ENCODE measurements at places on chromosomes 12 and 14.

- DNase-seq = no peak
These were observed 12.9 kb downstream of the MMP14 start for GRCh38 chr14:22849212-22849819.

GRCh38 chr14:105162669-105162979 is 6.0 kb downstream of the JAG2 start:
- DNase-seq = no peak

DNA sequence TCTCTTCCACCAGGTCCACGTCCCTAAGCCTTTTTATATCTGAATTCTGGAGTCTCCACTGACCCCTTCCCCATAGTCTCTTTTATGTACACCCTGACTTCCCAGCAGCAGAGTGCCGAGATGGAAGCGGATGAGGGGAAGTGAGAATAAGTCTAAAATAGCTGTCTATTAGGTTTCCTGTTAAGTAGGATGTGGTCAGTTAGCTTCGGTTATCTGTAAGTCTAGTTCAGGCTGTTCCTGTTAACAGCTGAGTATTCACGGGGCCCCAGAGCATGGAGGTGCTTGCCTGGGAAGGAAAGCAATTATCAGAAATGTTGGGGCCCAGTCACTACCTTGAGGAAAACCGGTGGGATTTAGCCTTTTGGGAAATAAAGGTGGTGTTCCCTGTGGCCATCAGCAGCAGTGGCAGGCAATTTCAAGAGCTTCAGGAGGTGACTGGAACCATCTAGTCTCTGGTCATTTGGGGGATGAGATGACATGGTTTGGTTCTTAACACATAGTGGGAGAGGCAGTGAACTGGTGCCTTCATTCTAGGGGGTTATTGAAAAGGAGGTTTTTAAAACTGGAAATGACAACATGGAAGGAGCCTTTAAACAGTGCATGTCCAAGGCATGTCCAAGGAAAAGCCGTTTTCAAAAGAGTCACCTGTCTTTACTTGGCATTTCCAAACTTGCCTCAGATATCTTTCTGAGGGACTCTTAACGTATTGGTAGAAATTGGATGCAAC is 21.8 kb downstream of the CHST11 start:
- no peak for DNase-seq

GRCh38 chr14:100504372-100505078 is 82.7 kb downstream of the BEGAIN start:
- DNase-seq = no peak

DNA sequence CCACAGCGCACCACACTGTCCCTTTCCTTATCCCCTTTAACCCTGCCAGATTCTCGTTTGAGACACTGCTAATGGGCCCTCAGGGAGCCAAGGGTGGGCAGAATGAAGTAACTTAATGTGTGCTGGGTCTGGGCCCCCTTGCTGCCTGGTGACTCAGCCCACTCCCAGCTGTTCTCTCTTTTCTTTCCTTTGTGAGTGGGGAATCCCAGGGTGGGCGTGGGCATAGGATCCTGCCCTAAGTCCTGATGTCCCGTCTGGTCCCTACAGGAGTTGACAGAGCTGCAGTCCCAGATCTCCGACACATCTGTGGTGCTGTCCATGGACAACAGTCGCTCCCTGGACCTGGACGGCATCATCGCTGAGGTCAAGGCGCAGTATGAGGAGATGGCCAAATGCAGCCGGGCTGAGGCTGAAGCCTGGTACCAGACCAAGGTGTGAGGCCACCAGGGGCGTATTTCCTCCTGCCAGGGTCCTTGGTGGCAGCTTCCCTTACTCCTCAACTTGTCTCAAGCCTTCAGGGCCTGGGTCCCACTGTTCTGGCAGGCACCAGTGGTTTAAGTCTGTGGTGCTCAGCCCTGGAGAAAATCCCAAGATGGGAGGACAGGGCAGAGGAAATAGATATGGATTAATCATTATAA is 8.3 kb downstream of the KRT7 start:
- no peak for DNase-seq

DNA sequence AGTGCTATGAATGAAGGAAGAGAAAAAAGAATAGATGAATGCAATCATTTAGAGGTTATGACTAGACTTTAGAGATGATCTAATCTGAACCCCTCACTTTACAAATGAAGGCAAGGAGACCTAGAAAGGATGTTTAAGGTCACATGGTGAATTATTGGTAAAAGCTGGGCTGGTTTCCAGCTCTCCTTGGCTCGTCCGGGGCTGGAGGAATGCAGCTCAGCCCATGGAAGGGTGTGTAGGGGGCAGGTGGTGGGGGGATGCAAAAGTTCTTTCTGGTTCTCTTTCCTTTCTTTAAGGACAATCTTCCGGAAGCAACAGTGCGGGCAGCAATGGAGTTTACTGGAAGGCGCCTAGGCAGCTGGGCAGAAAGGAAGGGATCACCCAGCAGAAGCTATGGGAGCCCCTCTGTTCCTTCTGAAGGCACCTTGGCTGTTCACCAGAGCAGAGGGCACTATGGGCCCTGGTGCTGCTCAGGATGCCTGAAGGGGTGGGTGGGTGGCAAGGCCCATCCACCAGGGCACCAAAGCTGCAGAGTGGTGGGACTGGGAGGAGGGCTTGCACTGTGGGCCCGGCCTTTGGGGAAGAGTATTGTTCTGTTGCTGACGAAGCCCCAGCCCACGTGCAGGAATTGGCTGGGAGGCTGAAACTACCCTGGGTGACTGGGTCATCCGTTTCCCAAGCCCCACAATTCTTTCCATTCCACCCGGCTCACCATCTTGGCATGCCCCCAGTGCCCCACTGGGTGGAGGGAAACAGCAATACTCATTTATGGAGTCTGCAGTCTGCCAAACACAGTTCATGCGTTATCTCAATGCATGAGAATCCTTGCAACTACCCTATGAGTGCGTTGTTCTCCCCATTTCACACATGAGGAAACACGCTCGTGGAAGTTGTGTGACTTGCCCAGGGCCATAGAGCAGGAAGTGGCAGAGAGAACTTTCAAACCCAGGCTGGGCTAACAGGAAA is 78.2 kb downstream of the IRF2BPL start:
- no peak for DNase-seq

DNA sequence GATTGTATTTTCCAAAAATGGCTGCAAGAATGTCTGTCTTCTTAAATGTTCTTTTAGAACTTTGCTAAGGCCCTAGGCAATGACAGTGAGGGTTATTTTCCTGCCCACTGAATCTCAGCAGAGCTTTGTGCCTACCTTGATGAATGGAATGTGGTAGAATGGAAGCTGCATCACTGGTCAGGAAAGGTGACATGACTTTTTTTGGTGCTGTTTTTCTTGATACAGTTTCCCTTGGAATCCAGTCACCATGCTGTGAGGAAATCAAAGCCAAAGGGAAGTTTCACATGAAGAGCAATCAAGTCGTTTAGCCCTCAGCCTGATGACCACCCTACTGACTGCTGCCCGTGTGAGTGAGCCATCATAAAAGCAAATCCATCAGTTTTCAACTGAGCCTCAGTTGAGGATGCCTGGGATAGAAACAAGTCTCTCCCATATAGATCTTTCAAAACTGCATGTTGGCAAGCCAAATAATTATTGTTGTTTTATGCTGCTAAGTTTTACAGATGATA is 886.0 kb upstream of the FBXO33 start:
- DNase-seq = no peak

- DNase-seq = no peak
These were observed 154.9 kb downstream of the C12orf75 start for GRCh38 chr12:105485321-105485910.

GRCh38 chr12:108302403-108303311 is 36.5 kb downstream of the CMKLR1 start:
- no peak for DNase-seq

- no peak for DNase-seq
These were observed 112.3 kb downstream of the NRXN3 start for GRCh38 chr14:78282437-78282836.

DNA sequence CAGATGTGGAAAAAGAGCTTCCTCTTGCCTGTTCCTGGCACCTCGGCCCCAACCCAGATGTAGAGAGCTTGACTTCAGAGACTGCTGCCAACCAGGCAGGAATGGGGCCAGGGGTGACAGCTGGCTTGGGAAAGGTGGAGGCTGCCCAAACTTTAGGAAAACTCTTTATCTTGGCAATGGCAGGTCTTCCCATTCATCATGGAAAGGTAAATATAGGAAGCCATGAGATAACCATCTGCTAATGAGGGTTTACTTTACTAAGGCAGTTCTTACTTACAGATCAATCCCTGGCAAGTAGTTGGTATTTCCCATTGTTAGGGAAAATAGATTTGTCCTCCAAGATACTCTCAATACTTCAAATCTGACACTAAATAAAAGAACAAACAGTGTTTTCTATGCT is 143.1 kb upstream of the NUDT4 start:
- DNase-seq = no peak

- no peak for DNase-seq
These were observed 19.5 kb downstream of the SERPINA3 start for GRCh38 chr14:94631536-94632304.

DNA sequence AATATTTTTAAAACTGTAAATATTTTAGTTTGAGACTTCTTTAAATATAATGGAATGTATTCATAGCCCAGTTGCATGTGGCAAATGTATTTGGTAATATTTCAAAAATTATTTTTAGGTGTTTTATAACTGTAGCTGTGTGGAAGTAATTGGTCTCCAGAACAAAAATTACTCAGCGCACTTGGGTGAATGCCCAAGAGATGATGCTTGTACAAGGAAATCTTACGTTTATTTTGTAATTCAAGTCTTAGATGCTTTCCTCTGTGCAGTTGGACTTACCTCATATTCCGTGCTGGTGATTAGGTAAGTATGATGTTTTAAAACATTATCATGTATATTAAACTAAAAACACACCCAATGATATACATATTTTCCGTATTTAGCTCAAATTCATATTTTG is 76.7 kb upstream of the SLCO1B1 start:
- no peak for DNase-seq

Data from BE2C (cell line).